GM23248 (cell line): ENCODE measurements at places on chromosomes 6 and 20. TPM values are rescaled to one million over a fixed set of nuclear protein-coding genes. Genes with fewer than 3 reads are reported as not detected.

The GPR6 gene
- polyA plus RNA-seq: not detected in 2 replicates

The RAB23 gene
- 46.9 and 49.1 TPM in 2 replicates for polyA plus RNA-seq

The SUMO4 gene
- 0.18 and 0.23 TPM in 2 replicates for polyA plus RNA-seq

GRCh38 chr20:34543463-34544056 lies 15.0 kb upstream of the MAP1LC3A start:
- DNase-seq: no peak

GRCh38 chr6:40398810-40399477 lies 188.2 kb downstream of the LRFN2 start:
- no peak for DNase-seq

DNA sequence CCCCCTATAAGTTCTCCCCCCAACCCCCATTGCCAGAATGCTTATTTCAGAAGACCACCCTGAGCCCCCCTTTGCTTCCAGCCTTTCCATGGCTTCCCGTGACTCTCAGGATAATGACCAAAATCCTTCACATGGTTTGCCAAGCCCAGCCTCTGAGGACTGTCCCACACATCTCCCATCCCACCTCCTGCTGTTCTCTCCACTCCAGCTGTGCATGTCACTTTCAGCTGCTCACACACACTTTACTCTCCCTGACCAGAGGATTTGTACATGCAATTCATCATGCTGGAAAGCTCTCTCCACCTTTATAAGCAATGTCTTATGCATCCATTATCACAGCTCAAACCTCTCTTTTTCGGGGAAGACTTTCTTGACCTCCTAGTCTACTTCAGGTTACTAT lies 164.2 kb downstream of the PRL start:
- no peak for DNase-seq
